MM.1S (cell line): ENCODE measurements at places on chromosomes 3 and 15.

GRCh38 chr3:31575448-31575847 lies 42.7 kb downstream of the STT3B start:
- H3K27me3 ChIP-seq = no peaks in the 10 kb centered on the region
- 0 out of 2 replicates have a peak, but pooled peaks cover 3% of the 10 kb centered on the region for H3K4me1 ChIP-seq
- no peak overlapping the region for H3K4me3 ChIP-seq
- no peak for DNase-seq
- no peak overlapping the region for H3K27ac ChIP-seq
- H3K36me3 ChIP-seq = peaks cover 5% of the 10 kb centered on the region; the same call in 1 of the 2 replicates

DNA sequence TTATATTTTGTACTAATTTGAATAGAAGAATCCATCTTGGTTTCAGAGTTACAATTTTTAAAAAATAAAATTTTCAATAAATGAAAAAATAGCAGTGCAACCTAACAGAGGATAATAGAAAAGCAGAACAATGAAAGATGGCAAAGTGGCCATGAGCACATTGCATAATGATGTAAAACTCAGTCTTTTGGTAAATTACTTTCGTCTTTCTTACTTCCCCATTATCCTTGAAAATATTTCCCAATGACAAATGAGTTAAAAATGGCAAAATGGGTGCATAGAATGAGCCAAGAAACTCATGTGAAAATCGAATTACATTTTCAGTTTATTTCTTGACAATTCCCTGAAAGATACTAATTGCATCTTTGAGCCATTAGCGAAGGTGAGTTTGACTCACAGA lies 236.4 kb downstream of the CDIN1 start:
- H3K4me3 ChIP-seq = no peak overlapping the region
- H3K27ac ChIP-seq = no peak overlapping the region
- no peak for DNase-seq
- no peaks in the 10 kb centered on the region for H3K36me3 ChIP-seq

DNA sequence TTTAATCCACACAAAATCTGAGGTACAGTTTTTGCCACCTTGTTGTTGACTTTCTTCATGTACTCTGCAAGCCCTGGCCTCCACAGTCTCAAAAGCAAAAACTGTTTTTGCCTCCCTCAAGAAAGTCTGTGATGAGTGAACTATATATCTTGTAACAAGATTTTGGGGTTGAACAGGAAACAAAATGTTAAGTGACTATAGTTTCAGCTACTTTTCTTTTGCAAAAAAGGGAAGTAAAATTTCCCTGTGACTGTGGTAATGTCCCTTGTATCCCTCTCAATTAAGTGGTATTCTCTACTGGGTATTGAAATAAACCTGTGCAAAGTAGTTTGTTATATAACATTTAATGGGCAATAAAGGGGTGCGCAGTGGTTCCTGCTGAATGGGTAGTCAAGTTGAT lies 21.3 kb upstream of the SCAANT1 start:
- no peak for DNase-seq
- H3K4me1 ChIP-seq = peaks cover 29% of the 10 kb centered on the region
- H3K27me3 ChIP-seq = no peaks in the 10 kb centered on the region
- no peak overlapping the region for H3K27ac ChIP-seq
- H3K36me3 ChIP-seq = no peaks in the 10 kb centered on the region
- no peak overlapping the region for H3K4me3 ChIP-seq

GRCh38 chr3:77052051-77052501 lies 12.2 kb downstream of the ROBO2 start:
- H3K27me3 ChIP-seq = no peaks in the 10 kb centered on the region
- no peak overlapping the region for H3K4me3 ChIP-seq
- DNase-seq = no peak
- H3K4me1 ChIP-seq = no peaks in the 10 kb centered on the region
- no peaks in the 10 kb centered on the region for H3K36me3 ChIP-seq

- H3K27ac ChIP-seq = no peak overlapping the region
- no peak for DNase-seq
- no peaks in the 10 kb centered on the region for H3K36me3 ChIP-seq
- H3K4me3 ChIP-seq = no peak overlapping the region
- H3K4me1 ChIP-seq = no peaks in the 10 kb centered on the region
- H3K27me3 ChIP-seq = no peaks in the 10 kb centered on the region
Measured at GRCh38 chr15:27449941-27450340, 479.0 kb downstream of the GABRG3 start.

- no peak overlapping the region for H3K27ac ChIP-seq
- no peak for DNase-seq
- H3K4me3 ChIP-seq = no peak overlapping the region
- H3K27me3 ChIP-seq = no peaks in the 10 kb centered on the region
- no peaks in the 10 kb centered on the region for H3K36me3 ChIP-seq
Measured at GRCh38 chr3:137172728-137173127, 214.9 kb downstream of the IL20RB start.

DNA sequence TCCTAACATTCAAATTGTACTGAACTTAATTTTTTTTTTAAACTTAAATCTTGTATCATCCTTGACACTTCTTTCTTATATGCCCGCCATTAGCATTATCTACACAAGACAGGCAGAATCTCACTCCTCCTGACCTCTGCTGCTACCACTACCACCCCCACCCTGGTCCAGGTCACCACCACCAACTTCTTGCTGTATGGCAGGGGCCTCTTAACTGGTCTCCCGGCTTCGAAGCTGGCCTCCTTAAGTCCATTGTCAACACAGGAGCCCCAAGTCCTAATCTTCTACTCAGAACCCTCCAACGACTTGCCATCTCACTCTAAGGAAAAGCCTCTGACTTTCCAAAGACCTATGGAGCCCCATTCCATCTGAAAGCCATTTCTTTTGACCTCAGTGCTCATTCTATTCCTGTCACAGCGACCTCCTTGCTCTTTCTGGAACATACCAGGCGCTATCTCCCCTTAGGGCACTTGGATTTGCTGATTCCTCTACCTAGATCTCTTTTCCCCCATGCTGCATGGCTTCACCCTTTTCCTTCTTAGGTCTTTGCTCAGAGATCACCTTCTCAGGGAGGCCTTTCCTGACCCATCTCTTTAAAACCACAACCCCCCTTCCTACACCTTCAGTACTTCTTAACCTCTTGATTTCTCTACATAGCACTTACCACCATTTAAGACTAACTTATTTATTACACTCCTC lies 2.6 kb downstream of the PRC1 start:
- DNase-seq = no peak
- no peaks in the 10 kb centered on the region for H3K27me3 ChIP-seq
- H3K4me3 ChIP-seq = no peak overlapping the region
- H3K27ac ChIP-seq = no peak overlapping the region
- no peaks in the 10 kb centered on the region for H3K36me3 ChIP-seq
- peaks cover 45% of the 10 kb centered on the region for H3K4me1 ChIP-seq
